ENCODE measurements at places on chromosomes 1 and 21.
A peak's percentile ranks its signal among the peaks of the same experiment; 100 is the strongest.

- DNase-seq = no peak
Measured at GRCh38 chr1:15192916-15193550, 39.5 kb downstream of the TMEM51 start.

DNA sequence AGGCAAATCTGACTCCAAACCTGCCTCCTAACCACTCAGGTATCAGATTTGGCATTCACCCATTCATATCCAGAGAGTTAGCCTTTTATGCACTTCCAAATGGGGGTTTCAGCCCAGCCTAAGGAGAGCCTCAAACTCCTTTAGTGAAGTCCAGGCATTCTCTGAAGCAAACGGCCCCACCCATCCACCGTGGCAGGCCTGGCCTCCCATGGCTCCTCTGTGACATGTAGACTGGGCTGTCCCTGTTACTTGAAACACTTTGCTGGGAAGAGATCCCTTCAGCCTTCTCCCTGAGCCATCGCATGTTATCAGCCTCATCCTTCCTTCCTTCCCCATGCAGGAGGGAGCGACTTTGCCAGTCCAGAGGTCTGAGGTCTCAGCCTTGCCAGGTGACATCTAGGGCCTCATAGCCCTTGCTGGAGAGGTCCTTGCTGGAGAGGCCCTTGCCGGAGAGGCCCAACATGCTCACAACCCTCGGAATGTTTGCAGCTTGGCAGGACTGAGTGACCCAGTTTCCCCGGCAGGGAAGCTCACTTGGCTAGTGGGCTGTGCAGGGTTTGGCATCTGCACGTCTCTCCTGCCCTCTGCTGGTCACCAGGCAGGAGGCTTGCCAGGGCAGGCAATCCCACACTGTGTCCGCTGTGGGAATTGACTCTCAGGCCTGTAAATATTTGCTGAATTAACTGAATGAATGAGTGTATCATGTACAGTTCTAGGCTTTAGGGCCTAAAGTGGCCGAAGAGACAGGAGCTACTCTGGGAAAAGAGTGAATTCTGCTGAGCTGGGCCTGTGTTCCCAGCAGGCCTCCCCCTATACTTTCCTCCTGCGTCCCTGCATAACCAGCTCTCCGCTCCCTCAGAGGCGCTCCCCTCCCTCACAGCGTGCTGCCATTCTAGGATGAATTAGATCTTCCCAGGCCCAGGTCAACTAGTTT is 26.7 kb upstream of the RBM15 start:
- DNase-seq = peak; percentile 77

- no peak for DNase-seq
Measured at GRCh38 chr1:219120624-219121544, 52.8 kb upstream of the LYPLAL1 start.

DNA sequence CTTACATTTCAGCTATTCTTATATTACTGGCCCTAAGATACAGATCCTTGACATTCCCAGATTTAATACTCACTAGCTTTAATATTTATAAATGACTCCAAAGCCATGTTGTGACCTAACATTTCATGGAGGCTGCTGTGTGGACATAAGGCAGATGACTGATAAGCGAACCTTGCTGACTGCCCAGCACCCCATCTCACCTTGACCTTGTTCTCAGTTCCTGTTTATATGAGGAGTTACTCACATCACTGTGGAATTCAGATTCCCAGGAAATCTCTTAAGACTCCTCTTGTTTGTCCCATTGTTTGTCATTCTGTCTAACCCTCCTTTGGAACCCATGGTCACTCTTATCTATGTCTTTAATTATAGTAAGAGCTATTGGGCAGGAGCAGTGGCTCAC is 21.9 kb downstream of the RAB3B start:
- DNase-seq = no peak

GRCh38 chr1:21511579-21512522 is 2.6 kb downstream of the ALPL start:
- no peak for DNase-seq

DNA sequence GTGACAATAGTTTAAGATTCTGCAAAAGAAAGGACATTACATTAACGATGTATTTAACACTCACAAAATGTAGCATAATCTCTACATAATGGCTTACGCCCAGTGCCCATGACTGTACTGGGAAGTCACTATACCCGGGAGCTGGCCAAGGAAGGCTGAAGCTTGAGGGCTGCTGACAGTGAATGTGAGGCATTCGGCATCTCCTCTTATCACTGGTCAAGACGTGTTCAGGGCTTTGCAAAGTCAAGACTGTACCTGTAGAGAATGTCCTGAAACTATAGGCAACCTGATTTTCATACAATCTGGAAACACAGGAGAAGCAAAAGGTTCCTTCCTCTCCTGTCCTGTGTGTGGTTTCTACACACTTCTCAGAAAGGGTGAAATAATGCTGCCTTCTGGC is 12.7 kb upstream of the IFNGR2 start:
- DNase-seq = no peak

DNA sequence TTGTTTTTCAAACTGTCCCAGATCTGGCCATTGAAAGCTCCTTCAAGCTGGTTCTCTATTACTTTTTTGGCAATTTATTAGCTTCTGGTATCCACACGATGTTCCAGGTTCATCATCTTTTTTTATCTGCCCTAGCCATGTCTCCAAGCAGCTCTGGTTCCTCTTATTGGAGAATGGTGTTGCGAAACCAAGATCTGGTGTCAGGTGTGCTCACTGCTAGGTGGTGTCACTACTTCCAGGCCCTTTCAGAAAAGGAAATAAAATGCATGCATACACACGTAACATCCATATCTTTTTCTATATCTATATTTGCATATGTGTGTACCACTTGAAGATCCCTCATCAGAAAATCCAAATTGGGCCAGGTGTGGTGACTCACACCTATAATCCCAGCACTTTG is 53.3 kb downstream of the GATAD2B start:
- no peak for DNase-seq

GRCh38 chr1:83998498-83999315 is at the start of gene TTLL7:
TSS of gene TTLL7 (minus strand) at chr1:83999132. CDS start at chr1:83952211, 46,921 bp downstream.
- peak; percentile 87 for DNase-seq

DNA sequence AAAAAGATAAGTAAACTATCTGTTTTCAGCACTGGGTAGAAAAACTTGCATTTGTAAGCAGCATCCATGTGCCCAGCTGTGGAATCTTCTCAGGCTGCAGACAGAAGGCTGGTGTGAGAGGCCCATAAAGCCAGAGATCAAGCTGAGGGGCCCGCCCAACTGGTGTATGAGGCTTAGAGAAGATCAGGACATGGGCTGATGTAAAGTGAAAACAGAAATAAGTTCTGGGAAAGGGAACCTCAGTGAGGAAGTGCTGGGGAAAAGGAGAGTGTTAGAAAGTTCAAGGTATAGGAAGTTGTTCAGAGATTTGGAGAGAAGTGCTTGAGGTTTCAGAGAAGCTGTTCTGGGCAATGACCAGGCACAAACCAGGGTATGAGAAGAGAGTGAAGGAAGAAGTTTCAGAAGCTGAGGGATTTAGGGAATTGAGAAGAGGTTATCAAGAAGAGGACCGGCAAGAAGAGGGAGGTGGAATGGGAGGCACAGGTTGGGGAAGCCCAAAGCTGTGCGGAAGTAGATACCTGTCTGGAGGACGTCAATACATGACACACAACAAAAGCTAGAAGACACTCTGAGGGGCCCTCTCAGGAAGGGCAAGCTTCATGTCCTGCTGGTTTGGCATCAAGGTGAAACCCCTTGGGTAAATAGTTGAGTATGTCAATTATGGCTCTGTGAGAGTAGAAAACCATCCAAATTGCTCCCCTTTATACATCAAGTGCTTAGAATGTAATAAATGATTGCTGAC is 2.7 kb upstream of the CD5L start:
- no peak for DNase-seq

DNA sequence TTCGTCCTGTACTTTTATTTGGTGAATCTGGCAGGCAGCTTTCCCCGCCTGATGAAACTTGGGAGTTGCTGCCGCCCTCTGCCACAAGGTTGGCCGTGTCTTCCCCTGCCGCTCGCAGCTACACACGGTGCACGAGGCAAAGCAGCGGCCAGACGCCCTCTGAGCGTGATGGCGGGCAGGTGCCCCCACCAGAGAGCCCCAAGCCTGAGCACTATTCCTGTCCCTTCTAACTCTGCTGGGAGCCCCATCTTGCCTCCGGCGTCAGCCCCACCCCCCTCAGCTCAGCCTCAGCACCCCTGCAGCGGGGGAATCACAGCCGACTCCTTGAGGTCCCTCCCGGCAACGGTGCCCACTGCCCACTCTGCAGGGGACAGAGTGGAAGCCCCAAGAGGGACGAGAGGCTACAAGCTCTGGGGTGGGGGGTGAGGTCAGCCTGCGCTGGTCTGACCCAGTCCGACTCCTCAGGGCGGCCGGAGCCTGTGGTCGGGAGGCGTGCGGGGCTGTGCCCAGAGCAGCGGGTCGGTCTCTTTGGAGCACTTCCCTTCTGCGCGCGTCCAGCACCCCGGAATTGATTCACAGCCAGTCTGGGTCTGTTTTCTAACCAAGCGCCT is 41.3 kb downstream of the RIPK4 start:
- DNase-seq = no peak

DNA sequence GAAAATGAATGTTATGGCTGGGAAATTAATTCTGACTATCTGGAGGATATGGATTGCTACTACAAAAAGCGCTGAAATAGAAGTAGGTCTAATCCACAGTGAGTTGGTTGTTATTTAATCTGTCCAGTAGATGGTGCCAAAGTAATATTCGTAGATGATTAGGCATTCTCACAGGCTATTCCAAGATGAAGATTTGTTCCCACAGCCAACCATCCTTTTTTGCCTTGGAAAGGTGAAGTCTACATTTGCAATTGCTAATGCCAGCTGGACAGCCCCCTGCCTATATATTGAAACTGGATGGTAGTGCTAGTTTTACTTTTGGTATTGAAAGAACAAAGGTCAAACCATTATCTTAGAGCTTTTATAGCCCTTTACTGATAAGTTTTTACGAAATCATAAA is 43.8 kb downstream of the RBM11 start:
- DNase-seq = no peak

GRCh38 chr1:17646444-17647280 is 107.2 kb downstream of the ARHGEF10L start:
- no peak for DNase-seq

All from type B pancreatic cell (in vitro differentiated cells).